ENCODE measurements at places on chromosomes 3 and 15.

GRCh38 chr15:75620058-75620820 lies 5.3 kb downstream of the SNUPN start:
- no peak for DNase-seq

GRCh38 chr15:40421246-40422157 lies 15.9 kb downstream of the IVD start:
- DNase-seq, result no peak

GRCh38 chr3:61750766-61751165 lies 189.4 kb downstream of the PTPRG start:
- no peak for DNase-seq

DNA sequence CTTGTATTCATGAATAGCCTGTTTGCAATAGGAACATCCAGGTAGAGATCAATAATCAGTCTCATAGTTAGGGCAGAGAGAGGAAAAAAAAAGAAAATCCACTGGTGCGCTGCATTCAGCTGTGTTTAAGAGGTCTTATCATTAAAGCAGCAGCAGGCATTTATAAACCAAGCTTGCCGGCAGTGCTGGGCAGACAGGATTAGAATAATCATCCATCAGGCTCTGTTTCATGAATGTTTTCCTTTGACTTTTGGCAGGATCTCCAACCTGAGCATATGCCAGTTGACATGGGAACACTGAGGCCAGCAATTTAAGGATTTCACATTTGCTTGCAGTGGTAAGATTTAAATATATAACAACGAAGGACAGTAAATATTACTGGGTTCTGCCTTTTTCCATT lies 305.2 kb upstream of the SEMA6D start:
- DNase-seq, result peak; percentile 35

DNA sequence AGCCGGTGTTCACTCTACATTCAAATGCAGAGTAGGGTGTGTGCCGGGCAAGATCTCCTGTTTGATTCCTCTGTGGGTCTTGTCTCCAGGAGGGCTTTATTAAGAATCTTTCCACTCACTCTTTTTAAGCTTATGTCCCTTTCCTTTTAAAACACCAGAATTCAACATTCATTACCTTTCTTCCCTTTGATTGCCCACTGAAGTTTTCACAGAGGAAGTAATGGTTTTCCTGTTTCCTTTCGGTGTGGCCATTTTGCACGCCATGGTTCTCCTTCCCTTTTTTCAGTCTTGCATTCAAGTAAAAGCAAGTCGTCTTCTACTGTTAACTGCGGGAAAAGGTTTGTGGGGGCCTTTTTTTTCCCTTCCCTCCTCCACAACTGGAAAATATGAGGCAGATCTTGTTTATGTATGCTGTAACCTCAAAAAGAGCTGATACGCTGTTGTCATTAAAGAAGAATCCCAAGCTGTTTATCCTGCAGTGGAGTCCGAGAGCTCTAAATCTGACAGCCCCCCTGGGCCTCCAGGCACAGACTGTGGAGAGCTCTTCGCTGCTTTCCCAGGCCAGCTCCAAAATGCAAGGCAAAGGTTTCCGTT lies 40.5 kb downstream of the FILIP1L start:
- DNase-seq, result no peak

DNA sequence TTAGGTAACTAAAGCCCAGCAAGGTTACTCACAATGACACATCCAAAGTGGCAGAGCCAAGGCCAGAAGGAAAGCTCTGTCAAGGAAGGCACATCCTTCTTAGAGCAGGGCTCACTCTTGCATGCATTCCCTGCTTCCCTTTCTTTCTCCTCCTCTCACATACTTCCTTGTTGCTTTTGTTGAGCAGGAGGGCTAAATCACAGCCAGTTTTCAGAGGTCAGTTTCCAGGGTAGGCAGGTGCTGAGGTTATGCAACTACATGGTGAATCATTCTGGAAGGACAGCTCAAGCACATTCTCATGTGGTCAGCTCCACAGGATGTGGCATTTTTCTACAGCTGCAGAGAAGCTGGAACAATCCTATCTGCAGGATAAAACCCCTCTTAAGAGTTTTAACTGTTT lies 275.6 kb downstream of the ZNF621 start:
- DNase-seq, result no peak

DNA sequence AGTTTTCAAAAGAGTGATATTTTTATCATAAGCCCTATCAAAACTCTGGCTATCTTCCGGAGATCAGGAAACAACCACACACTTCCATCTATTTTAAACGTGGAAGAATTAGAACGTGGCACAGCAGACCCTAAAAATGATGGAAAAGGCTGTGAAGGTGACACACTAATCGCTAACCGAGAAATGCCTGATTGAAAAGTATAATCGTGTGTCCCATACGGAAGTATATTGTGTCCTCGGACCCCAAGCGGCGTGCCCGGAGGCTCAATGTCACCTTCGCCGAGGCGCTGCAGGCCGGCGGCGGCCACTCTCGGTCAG lies 642 bp downstream of the COX5A start:
- DNase-seq, result no peak

- no peak for DNase-seq
Observed at GRCh38 chr3:71423151-71423906, 160.2 kb downstream of the FOXP1 start.

- no peak for DNase-seq
Observed at GRCh38 chr3:57952208-57952631, 56.0 kb upstream of the FLNB start.

DNA sequence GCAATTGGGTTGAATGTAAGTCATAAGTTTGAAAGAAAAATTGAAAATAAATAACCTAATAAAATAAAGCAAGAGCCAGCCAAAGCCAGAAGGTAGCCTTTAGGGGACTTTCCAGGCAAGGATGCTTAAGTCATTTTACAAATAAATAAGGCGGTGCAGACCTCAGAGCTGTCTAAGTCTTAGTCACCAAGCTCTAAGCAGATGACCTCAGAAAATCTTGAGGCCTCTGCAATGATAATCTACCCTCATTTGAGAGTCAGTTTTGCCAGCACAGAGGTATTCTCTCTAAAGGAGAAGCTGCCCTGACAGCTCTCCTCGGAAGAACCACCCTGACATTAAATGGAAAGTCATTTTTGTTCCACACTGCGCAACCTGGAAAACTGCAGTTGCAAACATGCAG lies 113.9 kb downstream of the OXNAD1 start:
- no peak for DNase-seq

DNA sequence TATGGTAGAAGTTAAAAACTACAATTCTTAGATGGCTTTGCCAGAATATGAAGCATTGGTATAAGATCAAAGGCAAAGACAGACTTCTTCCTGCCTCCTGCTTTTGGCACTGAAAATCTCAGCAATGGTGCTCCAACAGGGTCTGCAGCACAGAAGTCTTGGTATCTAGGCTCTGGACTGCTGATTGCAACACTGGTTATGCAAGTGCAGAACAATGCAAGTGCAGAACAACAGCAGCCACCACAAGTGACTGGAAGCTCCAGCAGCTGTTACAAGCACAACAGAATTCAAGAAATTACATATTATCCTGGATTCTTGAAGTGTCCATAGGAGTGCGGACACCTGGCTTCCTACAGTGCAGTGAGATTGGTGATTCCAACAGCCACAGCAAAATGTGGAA lies 33.7 kb downstream of the ZBTB20 start:
- DNase-seq, result no peak

DNA sequence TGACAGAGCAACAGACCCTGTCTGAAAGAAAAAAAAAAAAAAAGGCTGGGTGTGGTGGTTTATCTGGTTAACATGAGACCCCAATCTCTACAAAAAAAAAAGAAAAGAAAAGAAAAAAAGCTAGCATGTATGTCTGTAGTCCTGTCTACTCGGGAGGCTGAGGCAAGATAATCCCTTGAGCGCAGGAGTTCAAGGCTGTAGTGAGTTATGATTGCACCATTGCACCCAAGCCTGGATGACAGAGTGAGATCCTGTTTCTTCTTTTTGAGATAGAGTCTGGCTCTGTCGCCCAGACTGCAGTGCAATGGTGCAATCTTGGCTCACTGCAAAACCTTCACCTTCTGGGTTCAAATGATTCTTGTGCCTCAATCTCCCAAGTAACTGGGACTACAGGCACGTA lies 8.4 kb upstream of the DHX30 start:
- no peak for DNase-seq

DNA sequence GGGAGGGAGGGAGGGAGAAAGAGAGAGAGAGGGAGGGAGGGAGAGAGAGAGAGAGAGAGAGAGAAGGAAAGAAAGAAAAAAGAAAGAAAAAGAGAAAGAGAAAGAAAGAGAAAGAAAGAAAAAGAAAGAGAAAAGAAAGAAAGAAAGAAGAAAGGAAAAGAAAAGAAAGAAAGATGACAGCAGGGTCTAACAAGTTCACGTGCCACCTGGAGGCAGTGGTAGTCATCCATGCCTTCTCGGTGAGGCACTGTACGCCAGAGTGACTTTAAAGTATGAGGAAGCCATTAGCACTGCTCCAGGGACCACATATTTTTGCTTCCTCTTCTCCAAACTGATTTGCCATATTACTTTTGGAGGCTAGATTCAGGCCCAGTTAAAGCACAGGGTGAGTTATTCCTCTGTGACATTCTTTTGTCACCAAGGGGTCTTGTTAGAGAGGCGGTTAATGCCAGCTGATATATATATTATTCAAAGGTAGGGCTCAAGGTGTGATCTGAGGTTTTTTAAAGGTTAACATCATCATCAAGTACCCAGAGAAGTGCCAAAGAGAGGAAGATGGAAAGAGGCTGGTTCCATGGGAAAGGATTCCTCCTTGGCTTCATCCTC lies at the start of gene HTR3D:
Gene HTR3D, plus strand, starts transcription at position 556 of the 606 bp plus-strand sequence. Its CDS starts 0 bp downstream, at position 556.
- DNase-seq, result no peak
